ENCODE measurements at places on chromosomes 16 and 17.
A peak's percentile ranks its signal among the peaks of the same experiment; 100 is the strongest.

- H3K27ac ChIP-seq: no peak overlapping the region
- H3K4me1 ChIP-seq: peaks cover 72% of the 10 kb centered on the region
- H3K36me3 ChIP-seq: no peaks in the 10 kb centered on the region
- DNase-seq: no peak
- no peak overlapping the region for H3K4me3 ChIP-seq
These were observed 20.5 kb downstream of the USP7 start for GRCh38 chr16:8943001-8943763.

- no peak for DNase-seq
- H3K27ac ChIP-seq: no peak overlapping the region
- no peak overlapping the region for H3K4me3 ChIP-seq
- no peaks in the 10 kb centered on the region for H3K36me3 ChIP-seq
These were observed 46.2 kb downstream of the MARCHF10 start for GRCh38 chr17:62761884-62762283.

DNA sequence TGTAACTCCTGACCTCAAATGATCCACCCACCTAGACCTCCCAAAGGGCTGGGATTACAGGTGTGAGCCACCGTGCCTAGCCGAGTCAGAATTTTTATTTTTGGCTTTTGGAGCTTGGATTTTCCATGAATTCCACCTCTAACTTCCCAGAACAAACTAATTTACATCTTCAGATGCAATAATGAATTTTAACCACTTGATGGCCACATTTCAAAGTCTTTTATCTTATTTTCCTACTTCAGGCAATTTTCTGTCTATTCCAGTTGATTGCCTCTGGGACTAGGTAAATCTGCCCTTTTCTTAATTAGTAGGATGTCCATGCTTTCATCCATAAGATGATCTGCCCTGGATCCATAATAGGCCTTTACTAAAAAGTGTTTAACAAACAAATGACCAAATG is 156.4 kb upstream of the ANKFN1 start:
- no peaks in the 10 kb centered on the region for H3K4me1 ChIP-seq
- DNase-seq: no peak
- H3K27me3 ChIP-seq: no peaks in the 10 kb centered on the region
- no peaks in the 10 kb centered on the region for H3K36me3 ChIP-seq
- no peak overlapping the region for H3K4me3 ChIP-seq
- H3K27ac ChIP-seq: no peak overlapping the region

- no peaks in the 10 kb centered on the region for H3K4me1 ChIP-seq
- no peak overlapping the region for H3K27ac ChIP-seq
These were observed 7.2 kb downstream of the PDK2 start for GRCh38 chr17:50102164-50102991.

DNA sequence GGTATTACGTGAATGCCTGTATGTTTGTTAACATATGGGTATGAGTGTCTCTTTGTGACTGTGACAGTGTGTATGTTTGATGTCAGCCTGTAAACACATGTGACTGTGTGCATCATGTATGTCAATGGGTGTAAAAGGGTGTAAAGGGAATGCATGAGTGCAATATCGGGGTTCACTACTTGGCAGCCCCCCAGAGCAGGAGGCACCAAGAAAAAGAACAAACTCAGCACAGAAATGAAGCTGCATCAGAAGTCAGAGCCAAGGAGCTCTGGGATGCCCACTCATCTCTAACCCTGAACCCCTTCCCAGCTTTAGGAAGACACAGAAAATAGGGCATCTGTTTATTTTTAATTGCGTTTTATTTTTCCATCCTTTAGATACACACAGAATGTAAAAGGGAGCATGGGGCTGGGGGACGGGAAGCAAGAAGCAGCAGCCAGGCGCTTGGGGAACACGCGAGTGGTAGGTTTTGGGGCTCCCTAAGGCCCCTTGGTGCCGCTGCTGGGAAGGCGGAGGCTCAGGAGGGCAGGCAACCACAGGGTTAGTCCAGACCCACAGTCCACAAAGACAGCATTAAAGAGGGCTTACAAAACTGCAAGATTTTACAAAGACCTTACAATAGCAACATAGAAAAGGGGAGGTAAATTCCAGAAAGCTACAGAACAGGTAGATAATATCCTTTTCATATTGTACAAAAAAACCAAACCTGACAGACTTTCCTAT is 2.3 kb upstream of the HOXB6 start:
- H3K36me3 ChIP-seq: no peaks in the 10 kb centered on the region
- no peak overlapping the region for H3K27ac ChIP-seq
- H3K4me3 ChIP-seq: no peak overlapping the region
- no peak for DNase-seq

- H3K4me3 ChIP-seq: no peak overlapping the region
- H3K36me3 ChIP-seq: no peaks in the 10 kb centered on the region
- no peak for DNase-seq
- no peaks in the 10 kb centered on the region for H3K27me3 ChIP-seq
- H3K4me1 ChIP-seq: peaks cover 21% of the 10 kb centered on the region
These were observed 3.9 kb upstream of the CCDC57 start for GRCh38 chr17:82216301-82217119.

- H3K4me1 ChIP-seq: no peaks in the 10 kb centered on the region
- H3K27ac ChIP-seq: no peak overlapping the region
- peaks cover 39% of the 10 kb centered on the region for H3K36me3 ChIP-seq
- no peaks in the 10 kb centered on the region for H3K27me3 ChIP-seq
- no peak for DNase-seq
- H3K4me3 ChIP-seq: no peak overlapping the region
These were observed 21.8 kb downstream of the CEP131 start for GRCh38 chr17:81200695-81201580.

GRCh38 chr17:83149761-83150251 is 70.4 kb downstream of the METRNL start:
- no peaks in the 10 kb centered on the region for H3K36me3 ChIP-seq
- H3K27me3 ChIP-seq: no peaks in the 10 kb centered on the region
- no peaks in the 10 kb centered on the region for H3K4me1 ChIP-seq
- no peak overlapping the region for H3K27ac ChIP-seq

- no peak overlapping the region for H3K27ac ChIP-seq
- no peak overlapping the region for H3K4me3 ChIP-seq
- DNase-seq: no peak
- H3K36me3 ChIP-seq: no peaks in the 10 kb centered on the region
These were observed 116.1 kb upstream of the RBBP6 start for GRCh38 chr16:24423312-24423711.

- H3K27me3 ChIP-seq: no peaks in the 10 kb centered on the region
- peaks cover 9% of the 10 kb centered on the region for H3K4me1 ChIP-seq
- H3K4me3 ChIP-seq: no peak overlapping the region
- DNase-seq: no peak
- no peaks in the 10 kb centered on the region for H3K36me3 ChIP-seq
- peak overlapping the region; percentile 29 for H3K27ac ChIP-seq
These were observed 4.9 kb upstream of the STAT5A start for GRCh38 chr17:42283241-42284023.

- H3K4me3 ChIP-seq: no peak overlapping the region
- H3K36me3 ChIP-seq: no peaks in the 10 kb centered on the region
- peaks cover 4% of the 10 kb centered on the region for H3K27me3 ChIP-seq
- peak; percentile 72 for DNase-seq
These were observed 38.2 kb upstream of the CCDC182 start for GRCh38 chr17:57783338-57783742.

- H3K36me3 ChIP-seq: no peaks in the 10 kb centered on the region
- DNase-seq: no peak
- peak overlapping the region; percentile 86 for H3K4me3 ChIP-seq
- H3K27ac ChIP-seq: peak overlapping the region; percentile 86
- H3K27me3 ChIP-seq: no peaks in the 10 kb centered on the region
- H3K4me1 ChIP-seq: peaks cover 45% of the 10 kb centered on the region
These were observed 737 bp downstream of the CANT1 start for GRCh38 chr17:79008666-79009387.

- H3K27ac ChIP-seq: no peak overlapping the region
- no peaks in the 10 kb centered on the region for H3K36me3 ChIP-seq
- H3K4me3 ChIP-seq: no peak overlapping the region
- no peaks in the 10 kb centered on the region for H3K4me1 ChIP-seq
These were observed 22.1 kb upstream of the GNA13 start for GRCh38 chr17:65078441-65079160.

DNA sequence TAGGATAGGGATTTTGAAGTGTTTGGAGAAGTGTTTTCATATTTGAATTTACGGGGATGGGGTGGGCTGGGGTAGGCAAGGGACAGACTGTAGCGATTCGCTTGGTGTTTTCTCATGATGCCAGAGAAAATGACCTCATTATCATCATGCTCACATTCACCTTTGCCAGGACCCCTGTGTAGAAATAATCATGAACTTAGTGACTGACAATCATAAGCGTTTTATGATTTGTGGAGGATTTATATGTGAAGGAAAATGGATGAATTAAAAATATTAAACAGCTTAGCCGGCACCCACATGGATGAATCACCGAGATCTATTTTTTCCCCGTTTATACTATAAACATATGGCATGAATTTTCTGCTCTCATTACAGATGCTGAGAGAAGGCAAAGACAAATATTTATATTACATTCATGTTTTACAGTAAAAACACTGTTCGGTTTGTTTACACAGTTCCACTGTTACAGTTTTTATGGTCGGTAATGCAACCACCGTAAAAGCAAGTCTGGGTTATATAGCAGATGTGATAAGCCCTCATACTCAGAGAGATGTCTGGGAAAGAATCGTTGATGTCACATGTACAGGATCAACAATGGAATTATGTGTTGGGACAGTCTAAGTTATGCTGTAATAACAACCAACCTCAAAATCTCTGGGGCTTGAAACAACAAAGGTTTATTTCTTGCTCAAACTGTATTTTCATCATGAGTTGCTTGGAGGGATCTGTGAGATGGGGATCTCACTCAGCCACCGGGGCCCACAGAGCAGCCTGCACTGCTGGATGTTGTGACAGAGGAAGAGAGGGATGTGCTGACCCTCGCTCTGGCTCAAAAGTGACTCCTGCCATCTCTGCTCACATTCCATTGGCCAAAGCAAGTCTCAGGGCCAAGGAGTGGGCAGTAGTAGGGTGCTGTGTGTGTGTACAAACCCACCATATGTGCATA is 85.1 kb downstream of the WWOX start:
- no peak overlapping the region for H3K4me3 ChIP-seq
- DNase-seq: no peak
- H3K27me3 ChIP-seq: no peaks in the 10 kb centered on the region
- H3K36me3 ChIP-seq: no peaks in the 10 kb centered on the region
- H3K27ac ChIP-seq: no peak overlapping the region

GRCh38 chr17:30228011-30228410 is 7.5 kb downstream of the SLC6A4 start:
- H3K4me1 ChIP-seq: no peaks in the 10 kb centered on the region
- no peaks in the 10 kb centered on the region for H3K36me3 ChIP-seq
- no peak overlapping the region for H3K27ac ChIP-seq
- H3K27me3 ChIP-seq: no peaks in the 10 kb centered on the region

GRCh38 chr17:50027172-50027880 is 28.6 kb upstream of the ITGA3 start:
- no peak overlapping the region for H3K27ac ChIP-seq
- no peak for DNase-seq
- H3K4me3 ChIP-seq: no peak overlapping the region

GRCh38 chr16:4612474-4612931 is 2.2 kb downstream of the UBALD1 start:
- no peak for DNase-seq
- peaks cover 28% of the 10 kb centered on the region for H3K4me1 ChIP-seq
- no peaks in the 10 kb centered on the region for H3K27me3 ChIP-seq
- no peak overlapping the region for H3K4me3 ChIP-seq

- no peaks in the 10 kb centered on the region for H3K27me3 ChIP-seq
- no peak overlapping the region for H3K4me3 ChIP-seq
- peak overlapping the region; percentile 49 for H3K27ac ChIP-seq
- no peak for DNase-seq
- peaks cover 12% of the 10 kb centered on the region for H3K36me3 ChIP-seq
- peaks cover 21% of the 10 kb centered on the region for H3K4me1 ChIP-seq
These were observed 11.8 kb downstream of the RBL2 start for GRCh38 chr16:53446090-53446489.

GRCh38 chr17:42133461-42134041 is 10.9 kb downstream of the HSPB9 start:
- no peaks in the 10 kb centered on the region for H3K27me3 ChIP-seq
- peaks cover 16% of the 10 kb centered on the region for H3K4me1 ChIP-seq
- no peaks in the 10 kb centered on the region for H3K36me3 ChIP-seq

DNA sequence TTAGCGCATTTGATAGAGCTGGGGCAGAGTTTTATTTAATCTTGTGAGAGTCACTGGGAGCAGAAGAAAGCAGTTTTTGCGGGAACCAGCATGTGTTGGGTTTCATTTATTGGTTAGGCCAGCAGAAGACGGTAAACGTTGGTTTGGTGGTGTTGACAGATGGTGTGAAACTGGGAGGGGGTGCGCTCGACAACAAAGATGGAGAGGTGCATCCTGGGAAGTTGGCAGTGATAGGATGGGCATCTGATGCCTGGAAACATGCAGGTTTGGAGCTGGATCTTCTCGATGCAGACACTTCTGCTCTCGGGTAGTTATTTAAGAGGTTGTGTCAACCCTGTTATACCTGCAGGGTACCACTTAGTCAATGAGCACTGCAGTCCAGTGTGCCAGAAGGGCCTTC is 24.9 kb upstream of the CLEC18A start:
- H3K27me3 ChIP-seq: no peaks in the 10 kb centered on the region
- no peak for DNase-seq
- H3K4me1 ChIP-seq: no peaks in the 10 kb centered on the region
- no peak overlapping the region for H3K4me3 ChIP-seq
- H3K36me3 ChIP-seq: peaks cover 5% of the 10 kb centered on the region
- no peak overlapping the region for H3K27ac ChIP-seq
